ENCODE measurements at places on chromosomes 2 and 18. TPM values are rescaled to one million over a fixed set of nuclear protein-coding genes. Genes with fewer than 3 reads are reported as not detected.

ASPRV1 gene
- polyA plus RNA-seq = 4.1 TPM

SCN3A gene
- polyA plus RNA-seq = 10.8 TPM

BMP10 gene
- not detected for polyA plus RNA-seq

BCL11A gene
- polyA plus RNA-seq = 22.7 TPM

TUBB8B gene
- 0.80 TPM for polyA plus RNA-seq

SERPINB3 gene
- not detected for polyA plus RNA-seq

CTAGE1 gene
- not detected for polyA plus RNA-seq

MRPL33 gene
- 115 TPM for polyA plus RNA-seq

BOK gene
- 76.1 TPM for polyA plus RNA-seq

SP140 gene
- polyA plus RNA-seq = not detected

AQP12B gene
- 0.19 TPM for polyA plus RNA-seq

SULT1C2 gene
- not detected for polyA plus RNA-seq

SERPINB11 gene
- polyA plus RNA-seq = not detected

ADI1 gene
- polyA plus RNA-seq = 50.4 TPM

SP9 gene
- polyA plus RNA-seq = 0.61 TPM

Measured in brain (organoid and tissue), 16 donors.